ENCODE measurements at places on chromosomes 1 and 21. TPM values are rescaled to one million over a fixed set of nuclear protein-coding genes. Genes with fewer than 3 reads are reported as not detected.

The PPIE gene
- 63.4 TPM for total RNA-seq

The TEX38 gene
- not detected for total RNA-seq

The ZBTB37 gene
- total RNA-seq = 10.1 TPM

The ZNF691 gene
- 9.6 TPM for total RNA-seq

The DVL1 gene
- 35.4 TPM for total RNA-seq

The THEM4 gene
- total RNA-seq = 49.3 TPM

The BATF3 gene
- 35.3 TPM for total RNA-seq

The TOMM40L gene
- total RNA-seq = 23.3 TPM

The OVAAL gene
- total RNA-seq = not detected

The OLFML2B gene
- not detected for total RNA-seq

The AGMAT gene
- 20.2 TPM for total RNA-seq

The C2CD2 gene
- total RNA-seq = 5.3 TPM
